ENCODE measurements at places on chromosomes 1 and 21. TPM values are rescaled to one million over a fixed set of nuclear protein-coding genes. Genes with fewer than 3 reads are reported as not detected.
A peak's percentile ranks its signal among the peaks of the same experiment; 100 is the strongest.

Gene CIART
- total RNA-seq: 2.4 TPM

Gene MAGOH
- total RNA-seq: 39.2 TPM

Gene PLA2G2D
- total RNA-seq: not detected

Gene OR2T33
- not detected for total RNA-seq

Gene KRTAP8-1
- not detected for total RNA-seq

Gene C1orf226
- total RNA-seq: 0.05 TPM

DNA sequence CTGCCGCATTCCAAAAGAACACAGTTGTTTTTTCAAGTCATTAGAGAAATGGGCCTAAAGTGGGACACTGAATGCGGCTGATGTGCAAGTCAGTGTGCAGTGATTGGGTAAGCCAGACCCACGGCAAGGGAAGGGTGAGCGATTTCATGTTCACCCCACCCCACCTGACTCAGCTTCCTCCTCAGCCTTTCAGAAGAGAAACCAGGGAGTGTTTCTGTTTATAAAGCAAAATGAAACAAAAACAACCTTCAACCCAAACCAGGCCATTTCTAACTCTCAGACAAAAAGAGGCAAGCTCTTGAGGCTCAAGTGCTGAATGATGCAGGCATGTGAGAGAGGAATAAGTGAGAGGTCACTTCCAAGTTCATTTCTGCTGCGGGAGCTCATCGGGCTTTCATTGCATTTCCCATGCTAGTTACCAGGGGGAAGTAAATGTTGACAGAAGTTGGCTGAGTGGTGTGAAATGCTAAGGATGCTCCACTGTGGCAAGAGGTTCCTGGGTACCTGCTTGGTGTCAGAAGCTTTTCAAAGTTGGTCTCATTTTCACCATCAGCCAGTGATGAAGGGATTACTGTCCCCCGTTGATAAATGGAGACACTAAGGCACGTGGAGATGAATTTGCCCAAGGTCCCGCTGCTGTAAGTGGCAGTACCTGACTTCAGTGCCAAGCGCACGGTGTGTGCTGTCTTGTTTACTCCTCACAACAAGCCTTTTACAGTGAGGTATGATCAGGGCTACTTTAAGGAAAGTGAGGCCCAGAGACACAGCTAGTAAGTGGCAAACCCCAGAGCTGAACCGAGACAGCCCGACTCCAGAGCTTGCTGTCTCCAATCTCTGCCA, 29.1 kb downstream of the STPG1 start:
- no peak for DNase-seq
- no peak overlapping the region for H3K27ac ChIP-seq
- H3K4me3 ChIP-seq: no peak overlapping the region
- H3K27me3 ChIP-seq: no peaks in the 10 kb centered on the region
- no peaks in the 10 kb centered on the region for H3K4me1 ChIP-seq
- H3K36me3 ChIP-seq: no peaks in the 10 kb centered on the region

GRCh38 chr1:228354390-228355320, 52.0 kb downstream of the TRIM11 start:
- H3K4me1 ChIP-seq: no peaks in the 10 kb centered on the region
- H3K27me3 ChIP-seq: no peaks in the 10 kb centered on the region
- H3K4me3 ChIP-seq: no peak overlapping the region
- DNase-seq: no peak
- no peak overlapping the region for H3K27ac ChIP-seq
- no peaks in the 10 kb centered on the region for H3K36me3 ChIP-seq

GRCh38 chr1:194795917-194796593, 1609.6 kb upstream of the B3GALT2 start:
- DNase-seq: no peak
- no peaks in the 10 kb centered on the region for H3K4me1 ChIP-seq
- no peak overlapping the region for H3K27ac ChIP-seq
- H3K36me3 ChIP-seq: no peaks in the 10 kb centered on the region
- H3K4me3 ChIP-seq: no peak overlapping the region
- H3K27me3 ChIP-seq: no peaks in the 10 kb centered on the region

DNA sequence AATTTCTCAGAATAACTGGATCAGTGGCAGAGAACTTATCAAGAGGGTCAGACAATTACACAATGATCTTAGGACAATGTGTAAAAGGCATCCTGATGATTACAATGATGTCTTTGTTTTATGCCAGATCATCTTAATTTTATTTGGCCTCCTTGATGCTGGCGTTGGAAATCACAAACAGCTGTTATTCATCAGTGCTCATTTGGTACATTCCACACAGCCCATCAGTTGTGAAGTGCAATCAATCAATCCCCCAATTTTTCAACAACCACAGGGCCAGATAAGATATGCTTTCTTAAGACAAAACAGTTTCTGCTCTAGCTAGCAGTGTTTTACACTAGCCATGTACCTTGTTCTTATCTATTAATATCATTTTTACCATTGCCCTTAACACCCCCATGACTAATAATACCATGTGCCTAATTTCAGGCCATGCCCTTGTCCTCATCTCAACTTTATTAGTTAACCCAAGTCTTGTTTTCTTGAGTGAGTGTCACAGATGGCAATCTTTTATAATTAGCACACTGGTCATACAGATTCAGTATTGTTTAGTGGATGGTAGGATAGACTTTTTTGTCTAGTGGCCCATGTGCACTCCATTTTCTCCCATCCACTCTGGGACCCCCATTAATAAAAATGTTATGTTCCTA, 40.8 kb upstream of the COL24A1 start:
- DNase-seq: no peak
- no peak overlapping the region for H3K4me3 ChIP-seq
- no peak overlapping the region for H3K27ac ChIP-seq
- H3K4me1 ChIP-seq: no peaks in the 10 kb centered on the region
- H3K27me3 ChIP-seq: no peaks in the 10 kb centered on the region

GRCh38 chr1:202009326-202010179, 834 bp upstream of the ELF3 start:
- DNase-seq: peak; percentile 11
- H3K27ac ChIP-seq: no peak overlapping the region
- no peaks in the 10 kb centered on the region for H3K36me3 ChIP-seq
- H3K4me1 ChIP-seq: no peaks in the 10 kb centered on the region

- H3K27ac ChIP-seq: no peak overlapping the region
- H3K27me3 ChIP-seq: no peaks in the 10 kb centered on the region
- H3K4me1 ChIP-seq: no peaks in the 10 kb centered on the region
- no peak for DNase-seq
- H3K36me3 ChIP-seq: peaks cover 13% of the 10 kb centered on the region
Measured at GRCh38 chr1:92329347-92330129, 30.7 kb downstream of the RPAP2 start.

- H3K4me1 ChIP-seq: no peaks in the 10 kb centered on the region
- H3K27ac ChIP-seq: no peak overlapping the region
- no peak overlapping the region for H3K4me3 ChIP-seq
- H3K27me3 ChIP-seq: no peaks in the 10 kb centered on the region
Measured at GRCh38 chr1:50559421-50559820, 136.2 kb upstream of the DMRTA2 start.

Data from naive thymus-derived CD4-positive, alpha-beta T cell (primary cell).